ENCODE measurements at places on chromosomes 3 and 15.

DNA sequence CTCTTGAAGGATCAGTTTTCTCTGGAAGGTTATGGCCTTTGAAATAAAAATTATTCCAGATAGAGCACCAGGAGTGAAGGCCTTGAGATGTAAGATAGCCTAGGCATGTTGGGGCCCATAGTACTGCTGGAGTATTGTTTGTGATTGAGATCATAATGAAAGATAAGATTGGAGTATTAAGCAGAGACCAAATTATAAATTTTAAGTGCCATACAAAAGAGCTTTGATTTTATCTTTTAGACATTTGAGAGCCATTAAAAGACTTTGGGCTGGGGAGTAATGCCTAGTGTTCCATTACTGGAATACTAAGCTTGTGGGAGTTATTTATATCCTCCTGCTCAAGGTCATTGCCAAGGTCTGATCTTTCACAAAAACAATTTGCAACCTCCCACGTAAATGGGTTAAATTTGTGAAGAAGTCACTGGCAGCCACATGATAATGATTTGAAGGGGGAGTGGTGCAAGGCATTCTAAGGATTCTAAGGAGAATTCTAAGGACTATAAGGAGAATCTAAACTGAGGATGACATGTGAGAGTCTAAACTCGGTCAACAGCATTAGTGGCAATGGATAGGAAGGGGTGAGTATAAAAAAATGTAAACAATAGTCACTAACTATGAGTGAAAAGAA lies 12.8 kb downstream of the ELL3 start:
- no peak for DNase-seq

DNA sequence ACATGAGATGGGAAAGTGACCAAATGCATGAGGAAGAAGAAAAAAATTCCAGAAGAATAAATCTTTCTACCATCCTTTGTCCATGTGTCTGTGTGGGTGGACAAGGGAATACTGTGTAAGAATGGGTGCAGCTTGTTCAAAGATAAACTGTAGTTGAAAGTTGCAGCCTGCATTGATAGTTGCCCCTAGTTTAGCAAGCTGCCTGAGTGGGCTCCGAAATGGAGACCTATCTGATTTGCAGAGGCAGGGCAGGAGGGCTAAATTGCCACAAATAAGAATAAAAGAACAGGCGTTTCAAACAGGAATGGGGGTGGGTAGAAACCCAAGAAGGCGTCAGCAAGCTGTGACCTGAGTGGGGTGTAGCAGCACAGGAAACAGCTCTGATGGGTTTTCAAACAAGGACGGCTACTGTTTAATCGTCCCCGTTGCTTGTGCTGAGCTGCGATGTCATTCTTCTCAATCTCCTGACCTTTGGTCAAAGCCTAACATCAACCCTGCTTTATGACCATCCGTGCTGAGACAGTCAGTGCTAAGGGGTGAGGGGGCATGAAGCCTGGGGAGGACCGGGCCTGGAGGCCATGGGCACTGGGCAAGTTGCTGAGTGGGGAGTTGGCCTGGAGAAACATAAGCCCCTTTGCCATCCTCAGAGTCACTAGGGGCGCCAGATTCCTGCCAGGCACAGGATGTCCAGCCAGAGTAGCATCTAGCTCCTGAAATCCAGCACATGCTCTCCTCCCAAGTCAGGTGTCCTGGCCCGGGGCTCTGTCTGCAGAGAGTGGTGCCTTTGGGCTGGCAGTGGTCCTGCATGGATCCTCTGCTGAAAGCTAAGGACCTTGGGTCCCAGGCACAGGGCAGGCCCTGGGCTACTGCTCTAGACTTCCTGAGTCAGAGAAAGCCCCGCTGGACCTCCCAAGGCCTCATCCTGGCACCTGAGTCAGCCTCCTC lies 19.2 kb upstream of the C15orf39 start:
- DNase-seq = no peak

- DNase-seq = peak; percentile 44
Measured at GRCh38 chr15:71651750-71652186, 158.6 kb upstream of the NR2E3 start.

DNA sequence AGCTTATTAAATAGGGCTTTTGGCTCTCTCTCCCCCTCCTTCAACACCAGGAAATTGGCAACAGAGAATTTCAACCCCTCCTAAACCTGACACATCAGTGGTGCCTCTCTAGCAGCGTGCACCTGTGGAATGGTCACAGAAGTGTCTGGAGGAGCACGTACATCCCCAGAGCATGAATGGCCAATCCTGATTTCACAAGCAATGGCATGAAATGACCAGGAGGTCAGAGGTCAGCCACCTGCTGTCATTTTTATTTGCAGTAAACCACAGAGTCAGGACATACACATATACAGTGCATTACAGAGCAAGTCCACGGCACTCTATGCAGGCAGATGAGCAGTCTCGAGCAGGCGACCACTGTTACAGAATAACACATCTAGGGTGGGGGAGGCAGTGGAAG lies 25.1 kb upstream of the ETV5 start:
- no peak for DNase-seq

- no peak for DNase-seq
Measured at GRCh38 chr15:101579631-101580163, 72.5 kb downstream of the TM2D3 start.

DNA sequence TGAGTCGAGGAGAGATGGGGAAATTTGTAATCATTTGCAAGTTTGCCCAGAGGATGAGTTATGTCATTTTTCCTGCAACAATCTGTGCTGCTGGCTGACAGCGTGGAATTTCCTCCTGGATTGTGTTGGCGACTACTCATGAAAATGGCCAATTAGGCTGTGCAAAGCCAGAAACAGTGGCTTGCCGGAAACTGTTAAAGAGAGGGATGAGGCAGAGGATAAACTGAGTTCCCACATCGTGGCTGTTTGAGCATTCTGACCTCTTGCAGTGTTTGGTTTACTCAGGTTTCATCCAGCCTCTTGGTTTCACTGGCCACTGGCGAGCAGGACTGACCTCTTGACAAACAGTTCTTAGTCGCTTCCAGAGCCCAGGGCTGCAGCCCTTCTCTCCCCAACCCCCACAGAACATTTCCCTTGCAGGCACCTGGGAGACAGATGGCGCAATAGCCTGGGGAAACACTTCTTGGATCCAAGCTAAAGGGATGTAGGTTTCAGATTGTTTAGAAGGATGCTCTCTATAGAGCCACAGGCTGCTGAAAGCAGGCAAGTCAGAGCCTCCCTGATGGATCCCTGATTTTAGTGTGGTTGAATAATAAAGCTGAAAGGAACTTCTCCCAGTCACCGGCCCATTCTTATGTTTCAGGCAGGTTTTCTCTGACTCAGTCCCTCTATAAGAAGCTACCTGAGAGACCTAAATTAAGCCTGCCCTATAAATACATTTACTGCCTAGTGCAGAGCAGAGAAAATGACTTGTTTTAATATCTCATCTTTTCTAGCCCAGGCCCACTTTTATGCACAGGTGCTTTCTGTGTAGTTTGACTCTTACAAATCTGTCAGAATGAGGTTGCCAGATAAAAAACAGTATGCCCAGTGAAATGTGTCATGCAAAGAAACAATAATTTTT lies 92.8 kb upstream of the UBE2E1 start:
- DNase-seq = peak; percentile 87

DNA sequence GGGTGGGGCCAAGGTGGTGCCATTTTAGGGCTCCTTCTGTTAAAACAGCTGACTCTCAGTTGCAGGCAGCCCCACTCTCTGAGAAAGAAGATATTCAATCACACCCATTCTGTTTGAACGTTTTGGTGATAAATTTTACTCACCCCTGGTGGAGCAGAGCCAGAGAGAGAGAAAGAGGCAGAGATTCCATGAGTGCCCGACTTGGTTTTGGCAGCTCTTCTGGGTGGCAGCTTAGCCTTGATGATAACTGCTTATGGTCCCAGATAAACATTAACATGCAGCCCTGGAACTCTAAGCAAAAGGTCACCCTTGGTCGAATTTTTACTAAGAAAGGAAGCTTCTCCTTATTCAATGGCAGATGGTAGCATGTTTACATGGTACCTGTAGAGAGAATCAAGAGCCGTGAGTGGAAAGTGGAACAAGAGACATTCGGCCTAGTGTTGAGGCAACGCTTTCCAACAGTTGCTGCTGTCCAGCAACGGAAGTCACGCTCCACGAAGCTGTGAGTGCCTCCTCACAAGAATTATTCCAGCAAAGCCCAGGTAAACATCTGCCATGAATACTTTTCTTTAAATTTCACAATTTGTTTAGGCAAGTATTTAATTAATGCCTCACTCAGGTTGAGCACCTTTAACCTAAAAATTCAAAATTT lies 530.6 kb upstream of the ROBO2 start:
- DNase-seq = no peak

DNA sequence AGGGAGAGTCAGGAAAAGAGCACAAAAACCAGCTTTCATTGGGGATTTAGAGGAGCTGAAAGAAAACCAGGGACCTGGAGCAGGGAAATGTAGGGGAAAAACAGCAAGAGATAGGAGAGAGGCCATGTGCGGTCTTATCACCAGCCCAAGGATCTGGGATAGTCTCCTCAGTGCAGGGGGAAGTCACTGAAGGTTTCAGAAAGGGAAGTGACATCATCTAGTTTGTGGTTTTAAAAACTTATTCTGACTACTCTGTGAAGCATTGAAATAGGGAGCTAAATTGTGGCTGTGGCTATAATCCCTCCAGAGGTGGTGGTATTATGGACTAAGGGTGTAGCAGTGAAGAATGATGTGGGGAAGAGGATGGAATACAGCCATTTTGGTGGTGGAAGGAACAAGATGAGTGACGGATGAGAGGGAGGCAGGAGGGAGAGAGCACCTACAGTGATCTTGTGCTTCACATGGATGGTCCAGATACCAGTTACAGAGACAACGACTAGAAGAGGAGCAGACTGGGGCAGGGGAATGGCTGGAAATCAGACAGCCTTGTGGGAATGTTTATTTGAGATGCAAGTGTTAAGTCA lies 72.7 kb downstream of the HMG20A start:
- DNase-seq = no peak

DNA sequence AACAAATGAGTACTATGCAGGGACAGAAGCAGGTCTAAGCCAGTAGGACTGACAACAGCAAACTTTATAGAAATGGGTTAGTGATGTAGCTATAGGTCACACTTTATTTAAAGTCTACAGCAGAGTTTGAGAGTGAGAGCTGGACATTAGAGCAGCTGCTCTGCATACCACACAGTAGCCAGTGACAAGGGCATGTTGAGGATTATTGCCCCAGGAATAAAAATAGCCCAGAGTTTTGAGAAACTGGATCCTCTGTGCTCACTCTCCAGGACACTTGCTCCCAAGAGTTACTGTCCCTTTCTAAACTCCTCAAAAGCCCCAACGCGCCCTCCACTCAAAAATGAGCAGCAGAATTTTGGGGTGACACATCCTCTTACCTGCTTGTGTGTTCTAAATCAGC lies 21.1 kb downstream of the LRTM1 start:
- DNase-seq = no peak

- no peak for DNase-seq
Measured at GRCh38 chr3:63937661-63938651, 25.8 kb upstream of the SCAANT1 start.

DNA sequence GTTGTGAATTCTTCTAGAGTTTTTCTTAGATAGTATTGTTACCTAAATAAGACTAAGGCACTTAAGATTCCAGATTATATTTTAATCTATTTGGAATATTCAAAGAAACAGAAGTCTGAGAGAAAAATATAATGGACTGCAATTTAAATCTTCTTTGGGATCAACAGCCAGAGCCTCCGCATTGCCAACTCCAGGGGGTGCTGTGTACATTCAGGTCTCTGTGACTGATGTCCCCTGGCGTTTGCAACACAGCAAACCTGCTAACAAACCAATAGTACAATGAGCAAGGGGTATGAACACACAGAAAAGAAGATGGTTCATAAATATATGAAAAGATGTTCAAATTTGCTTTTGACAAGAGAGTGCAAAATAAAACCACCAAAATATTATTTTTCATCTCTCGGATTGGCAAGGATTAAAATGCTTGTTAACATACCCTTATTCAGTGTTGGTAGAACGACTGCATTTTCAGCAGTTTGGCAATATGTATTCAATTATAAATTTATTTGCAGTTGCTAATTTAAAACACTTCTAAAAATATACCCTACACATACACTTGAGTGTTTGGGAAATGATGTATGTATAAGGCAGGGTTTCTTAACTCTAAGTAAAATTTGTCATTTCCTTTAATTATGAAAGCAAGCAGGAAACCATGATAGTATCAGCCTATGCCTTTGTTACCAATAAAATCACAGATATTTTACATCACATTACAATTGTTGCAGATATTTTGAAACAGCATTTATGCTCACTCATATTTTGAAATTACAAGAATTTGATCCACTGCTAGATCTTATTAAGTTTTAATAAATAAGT lies 16.1 kb upstream of the TM4SF1 start:
- peak; percentile 59 for DNase-seq

DNA sequence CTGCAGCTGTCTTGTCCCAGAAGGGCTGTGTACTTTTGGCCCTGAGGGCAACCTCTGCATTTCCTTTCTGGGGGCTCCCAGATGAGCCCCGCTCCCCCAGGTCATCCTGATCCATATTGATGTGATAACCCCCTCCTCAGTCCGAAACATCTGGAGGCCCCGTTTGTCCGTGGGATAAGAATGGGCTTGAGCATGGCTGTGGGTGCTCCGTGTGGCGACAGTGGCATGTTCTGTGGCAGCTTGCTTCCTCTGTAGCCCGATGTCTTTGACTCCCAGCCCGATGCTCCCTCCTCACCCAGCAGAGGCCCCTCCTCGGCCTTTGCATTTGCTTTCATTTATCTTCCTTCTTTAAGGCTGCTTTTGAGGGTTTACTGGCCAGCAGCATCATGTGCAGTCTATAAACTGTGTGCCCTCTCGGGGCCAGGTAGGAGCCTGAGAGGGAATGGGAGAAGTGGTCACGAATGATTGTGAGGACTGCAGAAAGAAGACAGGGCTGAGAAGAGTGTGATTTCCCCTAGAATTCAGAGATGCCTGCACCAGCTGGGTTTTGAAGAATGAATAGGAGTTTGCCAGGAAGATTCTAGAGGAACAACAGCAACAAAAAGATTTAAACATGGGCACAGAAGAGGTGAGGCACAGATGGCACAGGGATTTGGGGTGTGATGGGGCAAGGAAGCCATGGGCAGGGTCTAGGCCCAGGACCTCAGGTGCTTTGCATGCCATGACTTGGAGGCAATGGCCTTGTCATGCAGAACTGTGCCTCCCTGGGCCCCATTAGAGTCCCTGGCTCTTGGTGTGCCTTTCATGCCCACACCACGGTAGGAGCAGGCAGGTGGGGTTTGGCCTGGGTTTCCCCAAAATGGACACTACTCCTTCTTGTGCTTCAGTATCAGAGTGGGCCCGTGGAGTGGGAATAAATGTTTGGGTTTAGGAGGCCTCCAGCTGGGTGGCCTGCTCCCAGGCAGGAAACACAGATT lies 34.2 kb downstream of the APBA2 start:
- no peak for DNase-seq

GRCh38 chr3:105228696-105229095 lies 138.0 kb upstream of the ALCAM start:
- DNase-seq = no peak

DNA sequence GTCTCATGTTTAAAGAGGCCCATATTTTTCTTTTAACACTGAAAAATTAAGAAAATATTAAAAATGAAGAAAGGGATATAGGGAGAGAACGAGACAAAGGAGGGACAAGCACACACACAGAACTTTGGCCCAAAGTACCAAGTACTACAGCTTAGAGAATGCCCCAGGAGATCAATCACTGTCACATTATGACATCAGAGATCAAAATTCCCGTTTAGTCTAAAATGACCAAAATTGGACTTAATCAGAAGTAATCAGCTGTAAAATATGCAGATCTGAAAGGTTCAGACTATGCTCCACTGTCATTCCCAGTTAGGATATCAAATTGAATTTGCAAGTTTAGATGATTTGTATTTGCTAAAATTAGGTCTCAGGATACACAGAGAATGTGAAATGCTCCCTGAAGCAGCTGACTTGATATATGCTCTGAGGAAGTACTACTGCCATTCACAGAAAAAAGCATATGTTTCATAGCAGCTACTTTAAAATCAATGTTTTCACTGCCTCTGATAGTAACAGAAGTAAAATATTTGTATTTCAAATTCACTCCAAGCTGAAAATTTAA lies 123.0 kb downstream of the PEAK1 start:
- no peak for DNase-seq
